ENCODE measurements at places on chromosomes 7 and 10.

DNA sequence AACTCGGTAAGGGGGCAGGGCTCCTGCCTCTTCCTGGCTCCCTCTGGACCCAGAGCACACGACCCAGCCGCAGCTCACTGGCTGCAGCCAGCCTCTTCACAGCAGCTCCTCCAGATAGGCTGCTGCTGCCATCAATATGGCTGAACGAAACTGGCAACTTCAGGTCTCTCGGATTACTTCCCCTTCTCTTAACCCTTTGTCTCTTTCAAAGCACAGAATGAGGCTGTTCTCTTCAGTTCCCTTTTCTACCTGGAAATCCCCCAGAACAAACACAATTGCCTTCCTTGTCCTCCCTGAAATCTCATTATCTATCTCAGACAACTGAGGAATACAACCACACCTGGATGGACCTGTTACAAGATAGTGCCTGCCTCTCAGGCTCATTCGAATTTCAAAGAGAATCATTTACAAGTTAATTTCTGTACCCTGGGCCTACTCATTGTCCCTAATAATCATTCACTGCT, 193.4 kb upstream of the MBL2 start:
- no peak for DNase-seq

- no peak for DNase-seq
Observed at GRCh38 chr7:95330204-95330960, 6.0 kb upstream of the PON1 start.

- DNase-seq: no peak
Observed at GRCh38 chr7:105269397-105269796, 119.3 kb downstream of the SRPK2 start.

DNA sequence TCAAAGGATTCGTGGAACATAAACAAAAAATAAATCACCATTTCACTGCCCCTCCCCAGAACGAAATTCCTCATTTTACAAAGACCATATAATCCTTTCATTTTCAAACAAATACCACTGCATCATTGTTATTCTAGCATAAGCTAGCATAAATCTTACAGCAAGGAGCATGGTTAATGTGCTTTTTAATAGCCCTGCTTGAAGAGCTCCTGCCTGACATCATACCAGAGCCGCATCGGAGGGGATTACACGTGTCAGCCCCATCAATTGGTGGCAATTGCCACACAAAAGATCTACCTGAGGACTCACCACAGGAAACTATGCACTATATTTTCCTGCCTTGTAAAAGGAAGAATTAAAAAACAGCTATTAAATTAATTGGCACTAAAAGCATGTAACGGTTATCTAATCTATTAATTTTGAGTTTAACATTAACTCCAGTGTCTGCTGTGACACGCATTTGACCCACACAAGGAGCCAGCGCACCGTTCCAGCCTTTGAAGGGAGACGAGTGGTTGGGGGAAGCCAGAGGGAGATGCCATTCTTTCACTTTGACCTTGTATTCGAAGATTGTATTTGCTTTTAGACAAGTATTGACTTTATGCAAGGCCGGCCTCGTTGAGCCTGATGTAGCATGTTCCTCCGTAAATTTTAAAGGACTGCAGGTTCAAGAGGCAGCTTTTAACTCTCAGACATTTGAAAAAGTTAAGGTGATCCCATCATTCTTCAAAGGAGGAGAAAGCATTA, 261.1 kb upstream of the RNF32 start:
- no peak for DNase-seq

- no peak for DNase-seq
Observed at GRCh38 chr7:16509829-16510228, 16.8 kb upstream of the LRRC72 start.
